Stimulated activated naive B cell treated with anti-CD40 and anti-IgM and Interleukin-4, amounts not matched to agents 10 μg/mL and 1 μg/mL and 100 μg/mL, for 72 hours (primary cell): ENCODE measurements at places on chromosomes 6 and 20.

GRCh38 chr6:112408522-112408921 lies 61.4 kb downstream of the RFPL4B start:
- no peak for DNase-seq

- DNase-seq, result no peak
Measured at GRCh38 chr20:57657535-57658446, 37.6 kb upstream of the ZBP1 start.

DNA sequence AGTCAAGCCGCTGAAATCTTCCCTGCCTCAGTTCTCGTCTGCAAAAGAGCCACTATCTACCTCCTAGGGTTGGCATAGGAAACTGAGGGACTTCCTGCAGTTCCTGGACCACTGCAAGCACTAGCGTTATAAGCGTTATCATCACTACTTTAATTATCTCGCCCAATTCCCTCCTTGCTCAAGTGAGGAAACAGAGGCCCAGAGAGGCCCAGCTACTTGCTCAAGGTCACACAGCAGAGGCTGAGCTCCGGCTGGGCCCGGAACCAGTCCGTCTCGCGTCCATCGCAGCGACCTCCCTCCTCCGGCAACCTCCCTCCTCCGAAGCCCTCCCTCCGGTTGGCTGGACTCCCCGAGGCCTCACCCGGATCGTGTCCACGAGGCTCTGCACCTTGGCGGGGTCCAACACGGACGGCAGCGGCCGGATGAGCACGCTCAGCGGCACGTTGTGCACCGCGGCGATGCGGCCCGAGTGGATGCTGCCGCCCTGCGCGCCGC lies 338 bp downstream of the SRXN1 start:
- DNase-seq, result no peak

- no peak for DNase-seq
Measured at GRCh38 chr6:34318499-34319470, 70.0 kb upstream of the SMIM29 start.

DNA sequence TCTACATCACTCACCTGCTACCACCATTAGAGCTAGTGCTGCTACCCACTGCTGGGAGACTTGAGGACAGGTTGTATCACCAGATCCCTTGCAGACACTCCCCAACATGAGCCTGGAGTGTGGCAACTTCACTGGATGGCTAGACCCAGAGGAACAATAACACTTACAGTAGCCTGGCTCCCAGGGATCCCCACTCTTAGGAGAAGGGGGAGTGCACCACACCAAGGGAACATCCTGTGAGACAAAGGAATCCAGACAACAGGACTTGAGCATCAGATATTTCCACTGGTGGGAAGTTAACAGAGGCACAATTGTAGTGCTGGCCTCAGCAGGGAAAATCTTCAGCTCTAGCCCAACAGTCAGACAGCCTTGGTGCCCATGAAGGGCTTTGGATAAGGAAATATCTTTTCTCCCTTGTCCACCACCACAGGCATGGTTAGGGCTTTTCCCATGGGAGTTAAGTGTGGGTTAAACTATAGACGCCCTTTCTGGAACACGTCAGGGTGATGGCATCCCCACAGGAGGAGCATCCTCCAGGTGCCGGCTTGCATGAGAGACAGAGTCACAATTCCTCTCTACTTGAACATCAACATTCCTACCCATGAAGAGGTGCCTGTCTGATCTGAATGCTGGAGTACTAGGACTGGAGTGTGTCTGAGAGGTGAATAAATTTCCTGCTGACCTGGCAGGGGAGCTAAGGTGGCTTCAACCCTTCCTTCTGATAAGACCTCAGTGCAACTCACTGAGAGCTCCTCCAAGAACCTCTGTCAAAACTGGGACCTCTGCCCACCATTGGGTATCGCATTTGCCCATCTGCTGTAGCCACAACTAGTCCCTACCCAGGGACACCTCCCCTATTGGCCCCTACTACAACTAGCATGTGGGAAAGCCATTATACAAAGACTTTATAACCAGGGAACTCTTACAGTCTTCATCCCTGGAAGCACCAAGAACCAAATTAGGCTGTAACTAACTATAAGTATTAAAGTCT lies 55.4 kb upstream of the SIRPG start:
- no peak for DNase-seq

DNA sequence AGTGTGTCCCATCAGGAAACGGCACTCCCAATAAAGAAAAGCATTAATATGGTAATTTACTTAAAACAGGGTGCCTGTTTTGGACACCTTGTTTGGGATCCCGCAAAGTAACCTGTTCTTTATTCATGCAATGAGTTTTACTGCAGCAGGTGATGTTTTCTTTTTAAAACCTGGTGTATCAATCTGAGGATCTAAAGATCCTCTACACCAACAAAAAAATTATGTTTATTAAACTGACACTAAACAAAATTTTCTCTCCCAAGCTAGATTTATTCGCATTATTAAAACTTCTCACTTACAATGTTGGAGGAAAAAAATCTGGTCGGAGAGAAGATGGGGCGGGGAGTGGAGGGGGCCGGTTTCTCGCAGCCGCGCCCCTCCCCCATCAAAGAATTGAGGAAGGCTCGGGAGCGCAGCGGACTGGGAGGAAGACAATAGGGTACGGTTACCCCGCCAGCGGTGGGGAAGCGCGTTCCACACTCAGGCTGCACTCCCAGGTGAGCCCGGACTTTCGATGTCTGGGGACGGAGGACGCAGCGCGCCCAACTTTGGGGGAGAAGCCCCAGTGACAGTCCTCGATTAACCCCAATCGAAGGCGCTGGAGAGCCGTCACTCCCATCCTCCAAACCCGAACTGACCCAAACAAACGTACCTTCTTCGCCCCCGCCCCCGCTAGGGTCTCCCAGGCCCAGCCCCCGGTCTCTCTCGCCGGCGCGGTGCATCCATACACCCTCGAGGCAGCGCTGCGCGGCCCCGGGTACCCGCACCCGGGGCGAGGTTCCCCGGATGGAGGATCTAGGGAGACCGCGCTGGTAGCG lies 1.3 kb downstream of the CD24 start:
- DNase-seq, result no peak

GRCh38 chr6:142323377-142323776 lies 21.6 kb downstream of the ADGRG6 start:
- no peak for DNase-seq

- DNase-seq, result no peak
Measured at GRCh38 chr6:10441655-10442009, 26.8 kb upstream of the TFAP2A start.

DNA sequence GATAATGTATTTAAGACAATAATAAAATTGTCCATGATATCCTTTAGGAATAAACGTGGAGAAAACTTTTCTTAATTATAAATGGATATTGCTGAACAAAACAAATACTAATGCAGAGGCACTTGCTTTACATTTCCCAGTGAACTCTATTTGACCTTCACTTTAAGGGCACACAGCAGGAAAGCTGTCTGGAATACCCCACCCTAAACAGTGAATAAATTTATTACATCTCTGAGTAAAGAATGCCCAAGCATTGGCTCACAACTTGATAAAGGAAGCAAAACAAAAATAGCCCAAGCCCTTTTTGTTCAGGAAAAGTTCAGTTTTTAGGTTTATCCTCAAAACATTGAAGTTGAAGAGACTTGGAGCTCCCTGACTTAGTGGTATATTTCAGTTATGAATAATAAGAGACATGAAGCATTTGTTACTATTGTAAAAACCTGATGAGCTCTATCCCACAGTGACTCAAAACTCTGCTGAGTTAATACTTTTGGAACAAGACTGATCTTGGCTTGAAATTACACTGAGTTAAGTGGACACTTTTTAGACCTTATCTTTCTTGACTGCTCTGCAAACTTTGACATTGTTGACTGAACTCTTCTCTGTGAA lies 353.9 kb downstream of the BCKDHB start:
- no peak for DNase-seq

- no peak for DNase-seq
Measured at GRCh38 chr6:38103921-38104320, 284.4 kb downstream of the ZFAND3 start.

DNA sequence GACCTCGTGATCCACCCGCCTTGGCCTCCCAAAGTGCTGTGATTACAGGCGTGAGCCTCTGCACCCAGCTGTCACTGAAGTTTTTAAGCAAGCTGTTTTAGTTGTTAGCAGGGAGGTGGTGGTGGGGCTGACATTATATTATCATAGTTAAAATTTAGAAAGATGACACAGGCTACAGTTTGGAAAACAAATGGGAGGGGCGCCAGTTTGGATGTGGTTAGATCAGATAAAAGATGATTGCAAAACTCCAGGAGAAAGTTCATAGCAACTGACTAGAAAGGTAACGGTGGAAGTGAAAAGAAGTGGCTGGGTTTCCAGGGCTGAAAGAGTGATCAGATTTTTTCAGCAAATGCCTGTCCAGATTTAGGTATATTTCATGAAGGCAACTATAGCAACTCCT lies 311.9 kb upstream of the CITED2 start:
- no peak for DNase-seq

- DNase-seq, result no peak
Measured at GRCh38 chr6:33123732-33124524, 48.1 kb downstream of the HLA-DPB1 start.
